H1 (cell line): ENCODE measurements at places on chromosomes 4 and X. TPM values are rescaled to one million over a fixed set of nuclear protein-coding genes. Genes with fewer than 3 reads are reported as not detected.

The ETDC gene
- not detected in 2 replicates for polyA plus RNA-seq

The MAP7D3 gene
- 3.8 and 4.8 TPM in 2 replicates for polyA plus RNA-seq

The SH3TC1 gene
- 0.13 and 0.15 TPM in 2 replicates for polyA plus RNA-seq

The PLS3 gene
- 55.2 and 107 TPM in 2 replicates for polyA plus RNA-seq

The TLR7 gene
- polyA plus RNA-seq, result 0.02 TPM in 1 of 2 replicates, not detected in the other
